Stimulated activated CD8-positive, alpha-beta memory T cell treated with anti-CD3 and anti-CD28 coated beads, Interleukin-2, amount 100 ng/mL, for 48 hours (primary cell): ENCODE measurements at places on chromosomes 4 and X.

DNA sequence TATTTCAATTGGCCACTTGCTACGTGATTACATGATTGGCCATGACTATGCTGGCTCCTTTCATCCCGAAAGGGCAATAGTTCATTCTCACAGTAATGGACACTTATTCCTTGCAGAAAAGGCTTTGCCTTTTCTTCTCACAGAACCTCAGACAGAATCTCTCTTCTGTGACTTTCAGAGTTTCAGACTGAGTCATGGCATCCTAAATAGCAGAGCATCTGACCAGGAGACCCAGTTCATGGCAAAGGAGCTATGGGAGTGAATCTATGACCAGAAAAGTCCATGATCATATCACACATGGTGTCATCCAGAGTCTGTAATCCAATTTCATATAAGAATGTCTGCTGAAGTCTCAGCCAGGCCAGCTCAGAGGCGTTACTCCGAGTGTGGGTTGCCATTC, 263.3 kb upstream of the CLNK start:
- DNase-seq, result no peak

- no peak for DNase-seq
These were observed 812.3 kb downstream of the PDHA2 start for GRCh38 chr4:96652158-96652557.

DNA sequence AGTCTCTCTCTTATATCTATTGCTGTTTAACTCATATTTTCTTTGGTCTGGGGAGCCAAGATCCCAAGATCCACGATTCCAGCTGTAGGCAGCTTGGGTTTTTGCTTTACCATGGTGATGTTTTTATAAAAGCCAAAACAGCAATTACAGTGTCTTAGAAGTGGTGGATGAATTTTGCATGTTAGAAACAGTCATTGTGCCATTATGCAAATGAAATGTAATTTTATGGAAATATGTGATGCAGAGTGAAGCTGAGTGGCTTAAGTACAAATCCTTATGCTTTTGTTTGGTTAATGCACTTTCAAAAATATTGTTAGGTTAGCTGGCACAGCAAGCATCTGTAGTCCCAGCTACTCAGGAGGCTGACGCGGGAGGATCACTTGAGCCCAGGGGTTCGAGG, 32.8 kb upstream of the PTTG2 start:
- DNase-seq, result no peak

DNA sequence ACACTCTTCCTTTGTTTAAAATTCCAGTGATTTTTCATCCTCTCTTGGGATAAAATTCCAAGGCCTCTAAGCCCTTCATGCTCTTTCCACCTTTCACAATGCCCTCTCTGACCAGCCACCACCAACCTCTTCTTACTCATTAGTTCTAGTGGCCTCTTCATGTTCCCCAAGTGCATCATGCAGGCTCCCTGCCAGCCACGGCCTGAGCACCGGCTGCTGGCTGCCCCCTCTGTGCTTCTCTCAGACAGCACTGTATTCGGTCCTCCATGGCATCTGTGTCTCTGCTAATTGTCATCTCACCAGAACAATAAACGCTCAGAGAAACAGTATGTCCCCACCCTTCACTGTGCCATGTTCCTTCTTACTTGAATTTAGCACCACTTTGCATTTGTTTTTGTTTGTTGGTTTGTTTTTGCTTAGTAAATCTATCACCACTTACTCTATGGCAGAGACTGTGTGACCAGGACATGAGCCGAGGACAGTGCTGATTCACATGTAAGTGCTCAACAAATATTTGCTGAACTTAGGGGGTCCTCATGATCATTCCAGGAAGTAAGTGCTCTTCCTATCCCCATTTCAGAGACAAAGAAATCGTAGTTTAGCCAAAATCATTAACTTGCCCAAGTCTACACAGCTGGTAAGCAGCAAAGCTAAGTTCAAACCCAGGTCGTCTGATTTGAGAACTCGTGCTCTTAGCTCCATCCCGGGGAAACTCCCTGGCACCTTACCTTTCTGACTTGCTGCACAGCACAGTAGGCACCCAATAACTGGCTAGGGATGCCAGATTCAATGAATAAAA, 77.1 kb upstream of the UCP1 start:
- DNase-seq, result no peak

DNA sequence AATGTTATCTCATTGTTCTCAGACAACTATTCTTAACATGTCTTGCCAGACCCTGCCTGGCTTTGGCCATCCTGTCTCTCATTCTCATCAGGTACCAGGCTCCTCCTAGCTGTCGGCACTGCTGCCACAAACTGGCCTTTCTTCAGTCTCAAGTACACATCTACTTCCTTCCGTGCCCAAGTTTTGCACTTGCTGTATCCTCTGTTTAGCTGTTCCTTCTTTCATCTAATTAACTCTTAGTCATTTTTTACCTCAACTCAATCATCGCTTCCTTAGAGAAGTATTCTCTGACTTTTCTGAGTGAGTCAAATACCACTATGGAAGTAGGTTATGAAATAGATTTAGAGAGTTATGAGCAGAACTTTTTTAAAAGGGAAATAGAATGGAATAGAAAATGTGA, 19.7 kb downstream of the CXCL3 start:
- DNase-seq, result no peak

DNA sequence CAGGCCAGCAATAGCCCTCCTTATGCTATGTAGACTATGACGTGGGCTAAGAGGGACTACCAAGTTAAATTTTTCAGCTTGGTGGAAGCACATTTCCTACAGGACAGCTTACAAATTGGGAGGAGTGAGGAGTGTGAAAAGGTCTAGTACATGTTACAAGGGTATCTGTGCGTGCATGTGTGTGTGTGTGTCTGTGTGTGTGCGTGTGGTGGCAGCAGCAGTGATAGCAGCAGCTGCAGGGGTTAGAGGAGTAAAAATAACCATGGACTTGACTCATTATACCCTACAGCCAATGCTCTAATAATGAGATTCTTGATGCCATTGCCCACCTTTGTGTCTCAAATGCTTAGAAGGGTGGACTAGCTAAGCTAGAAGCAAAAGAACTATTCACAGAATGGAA, 88.6 kb downstream of the SLC9A7 start:
- DNase-seq, result no peak
